ENCODE measurements at places on chromosomes 11 and 22. TPM values are rescaled to one million over a fixed set of nuclear protein-coding genes. Genes with fewer than 3 reads are reported as not detected.

- DNase-seq = peak; percentile 30
Measured at GRCh38 chr11:68039526-68040086, 781 bp downstream of the TCIRG1 start.

GRCh38 chr11:119303227-119303718 is 13.7 kb downstream of the MCAM start:
- no peak for DNase-seq

DNA sequence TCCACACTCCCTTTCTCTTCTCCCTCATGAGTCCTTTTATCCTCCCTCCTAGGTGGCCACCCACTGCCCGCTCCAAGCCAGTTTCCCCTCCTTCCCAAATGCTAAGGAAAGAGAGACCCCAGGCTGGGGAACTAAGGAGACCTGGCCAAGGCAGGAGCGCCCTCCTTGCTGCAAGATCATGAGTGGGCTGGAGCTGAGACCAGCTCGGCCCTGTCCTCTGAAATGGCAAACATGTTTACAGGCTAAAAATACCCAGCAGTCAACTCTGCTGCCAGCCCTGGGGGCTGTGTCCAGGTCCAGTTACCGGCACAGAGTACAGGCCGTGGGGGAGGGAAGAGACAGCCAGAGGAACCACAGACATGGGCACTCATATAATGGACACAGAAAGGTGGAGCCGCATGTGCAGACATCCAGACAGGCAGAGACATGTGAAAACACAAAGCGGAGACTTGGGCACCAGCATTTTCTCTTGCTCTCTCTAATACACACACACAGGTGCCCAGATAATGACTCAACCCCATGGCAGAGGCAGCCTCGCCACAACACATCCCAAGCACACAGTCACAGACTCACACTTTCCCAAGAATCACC is 1.2 kb upstream of the AHNAK start:
- peak; percentile 41 for DNase-seq

Gene MB
- 0.47 TPM for polyA plus RNA-seq

DNA sequence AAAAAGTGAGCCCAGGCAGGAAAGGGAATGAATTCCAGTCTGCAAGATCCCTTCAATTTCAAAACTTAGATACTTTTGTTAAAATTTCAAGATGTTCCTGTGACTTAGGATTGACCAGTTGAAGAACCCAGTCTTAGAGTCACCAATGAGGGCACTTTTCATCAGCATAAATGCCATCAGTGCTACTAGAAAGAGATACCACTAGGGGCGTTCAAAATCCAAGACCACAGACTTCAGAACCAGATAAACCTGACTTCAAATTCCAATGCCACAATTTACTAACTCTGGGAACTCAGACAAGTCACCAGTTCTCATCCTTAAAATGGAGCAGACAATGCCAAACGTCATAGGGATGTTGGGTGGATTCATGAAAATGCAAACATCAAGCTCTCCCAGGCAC is 523.2 kb downstream of the BUD13 start:
- DNase-seq = no peak

- no peak for DNase-seq
Measured at GRCh38 chr11:124877631-124877909, 12.3 kb downstream of the ROBO3 start.

GRCh38 chr22:21587803-21588611 is 20.5 kb downstream of the UBE2L3 start:
- no peak for DNase-seq

DNA sequence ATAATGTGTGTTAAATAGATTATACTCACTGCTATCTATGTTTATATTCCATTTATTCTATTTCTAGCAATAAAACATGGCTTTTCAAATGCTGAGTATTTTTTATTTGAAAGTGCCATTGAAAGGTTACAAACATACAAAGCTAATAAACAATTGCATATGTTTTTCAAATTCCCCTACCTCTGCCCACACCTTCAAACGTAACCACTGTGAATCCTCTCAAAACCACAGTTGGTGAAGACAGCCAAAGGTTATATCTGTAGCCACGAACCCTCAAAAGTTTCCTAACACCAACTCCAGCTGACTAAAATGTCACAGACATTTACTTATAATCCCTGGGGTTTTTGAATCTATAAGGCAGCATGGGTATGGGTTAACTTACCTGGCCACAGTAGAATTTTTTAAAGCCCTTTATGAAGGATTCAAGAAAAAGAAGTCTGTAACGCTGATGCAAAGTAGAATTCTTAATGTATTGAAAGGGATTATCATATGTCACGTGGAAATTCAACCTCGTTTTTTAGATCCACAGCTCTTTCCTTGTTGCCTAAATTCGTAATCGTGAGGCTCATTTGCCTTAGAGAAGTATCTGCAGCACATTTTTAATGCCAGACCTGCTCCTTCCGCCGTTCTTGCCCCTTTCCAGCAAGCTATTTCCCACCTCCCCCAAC is 122.5 kb upstream of the ZC3H12C start:
- no peak for DNase-seq

DNA sequence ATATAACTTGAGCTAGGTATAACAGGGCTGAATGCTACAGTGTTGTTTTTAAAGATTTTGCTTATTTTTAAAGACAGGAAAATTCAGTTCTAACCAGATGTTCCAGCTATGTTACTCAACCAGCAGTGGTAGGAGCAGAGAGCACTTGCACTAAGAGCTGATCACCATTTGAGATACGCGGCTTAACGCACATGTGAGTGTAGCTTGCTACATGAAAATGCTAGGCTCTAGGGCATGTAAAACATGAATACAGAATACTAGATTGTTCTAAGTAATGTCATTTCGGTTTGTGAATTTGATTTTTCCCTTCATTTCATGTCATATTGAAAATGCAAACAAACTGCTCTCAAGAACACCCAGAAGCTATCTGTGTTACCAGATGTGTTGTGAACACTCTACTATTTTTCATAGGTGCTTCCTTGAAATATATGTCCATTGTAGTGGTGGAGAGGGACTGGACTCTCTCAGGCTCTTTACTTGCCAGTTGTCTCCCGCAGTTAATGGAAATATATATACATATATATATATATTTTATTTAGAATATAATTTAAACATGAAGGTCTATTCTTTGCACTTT is 10.8 kb upstream of the TECTA start:
- no peak for DNase-seq

Gene BIK
- not detected for polyA plus RNA-seq

DNA sequence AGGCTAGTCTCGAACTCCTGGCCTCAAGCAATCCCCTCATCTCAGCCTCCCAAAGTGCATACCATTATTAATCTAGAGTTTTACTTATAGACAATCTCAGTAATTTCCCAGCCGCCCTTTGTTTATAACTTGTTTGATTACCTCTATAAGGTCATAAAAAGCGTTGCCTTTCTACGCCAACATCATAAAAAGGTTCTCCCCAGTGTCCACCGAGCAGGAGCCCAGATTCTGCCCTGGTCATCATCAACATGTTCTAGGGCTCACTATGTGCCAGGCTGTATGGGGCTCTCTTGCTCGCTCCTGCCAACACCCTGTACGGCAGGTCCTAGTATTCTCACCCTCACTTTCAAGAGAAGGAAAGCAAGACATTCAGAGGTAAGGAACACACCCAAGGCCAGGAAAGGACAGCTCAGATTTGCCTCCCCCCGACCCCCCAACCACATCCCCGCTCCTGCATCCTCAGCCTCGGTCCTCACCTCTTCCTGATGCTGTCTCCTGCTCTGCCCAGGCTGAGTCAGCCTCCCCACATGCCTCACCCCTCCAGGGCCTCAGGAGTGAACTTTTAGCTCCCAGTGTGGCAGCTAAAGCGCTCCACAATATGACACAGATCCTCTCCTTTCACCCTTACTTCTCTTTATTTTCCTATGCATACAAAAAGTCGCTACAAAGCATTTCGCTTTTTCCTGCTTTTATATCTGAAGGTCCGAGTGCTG is 14.3 kb downstream of the ARFGAP3 start:
- peak; percentile 40 for DNase-seq

Gene PRR33
- polyA plus RNA-seq = not detected

DNA sequence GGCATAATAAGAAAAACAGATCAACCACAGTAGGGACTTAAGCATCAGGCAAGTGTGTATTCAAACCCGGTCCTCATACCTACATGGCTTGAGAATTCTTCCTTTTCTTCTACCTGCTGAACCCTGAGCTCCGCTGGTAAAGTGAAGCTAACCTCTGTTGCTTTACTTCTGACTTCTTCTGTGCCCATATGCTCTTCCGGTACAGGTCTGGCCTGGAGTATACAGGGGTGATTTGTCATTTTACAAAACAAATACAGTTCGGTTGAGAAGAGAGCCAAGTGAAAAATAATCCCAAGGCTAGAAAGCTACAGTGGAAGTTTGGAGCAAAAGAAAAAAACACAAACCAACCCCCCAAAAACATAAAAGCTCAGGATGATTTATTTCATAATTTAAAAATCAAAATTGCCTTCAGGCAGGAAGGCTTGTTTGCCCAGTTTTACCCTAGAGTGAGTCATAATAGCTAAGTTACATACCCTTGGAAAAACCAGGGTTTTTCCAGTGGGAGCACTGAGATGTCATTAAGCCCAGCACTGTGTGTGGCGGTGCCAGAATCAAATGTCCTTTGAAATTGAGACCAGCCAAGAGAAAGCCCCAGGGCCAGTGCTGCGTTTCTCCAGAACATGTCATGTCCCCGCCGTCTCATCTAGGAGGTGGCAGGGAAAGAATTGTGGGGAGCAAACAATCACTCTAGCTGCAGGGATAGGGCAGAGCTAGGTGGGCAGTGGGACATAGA is 305.5 kb upstream of the ISX start:
- DNase-seq = no peak

- peak; percentile 0 for DNase-seq
Measured at GRCh38 chr22:16717699-16718558, 107.3 kb downstream of the XKR3 start.

- DNase-seq = peak; percentile 69
Measured at GRCh38 chr11:65417702-65418430, 4.7 kb upstream of the NEAT1 start.

DNA sequence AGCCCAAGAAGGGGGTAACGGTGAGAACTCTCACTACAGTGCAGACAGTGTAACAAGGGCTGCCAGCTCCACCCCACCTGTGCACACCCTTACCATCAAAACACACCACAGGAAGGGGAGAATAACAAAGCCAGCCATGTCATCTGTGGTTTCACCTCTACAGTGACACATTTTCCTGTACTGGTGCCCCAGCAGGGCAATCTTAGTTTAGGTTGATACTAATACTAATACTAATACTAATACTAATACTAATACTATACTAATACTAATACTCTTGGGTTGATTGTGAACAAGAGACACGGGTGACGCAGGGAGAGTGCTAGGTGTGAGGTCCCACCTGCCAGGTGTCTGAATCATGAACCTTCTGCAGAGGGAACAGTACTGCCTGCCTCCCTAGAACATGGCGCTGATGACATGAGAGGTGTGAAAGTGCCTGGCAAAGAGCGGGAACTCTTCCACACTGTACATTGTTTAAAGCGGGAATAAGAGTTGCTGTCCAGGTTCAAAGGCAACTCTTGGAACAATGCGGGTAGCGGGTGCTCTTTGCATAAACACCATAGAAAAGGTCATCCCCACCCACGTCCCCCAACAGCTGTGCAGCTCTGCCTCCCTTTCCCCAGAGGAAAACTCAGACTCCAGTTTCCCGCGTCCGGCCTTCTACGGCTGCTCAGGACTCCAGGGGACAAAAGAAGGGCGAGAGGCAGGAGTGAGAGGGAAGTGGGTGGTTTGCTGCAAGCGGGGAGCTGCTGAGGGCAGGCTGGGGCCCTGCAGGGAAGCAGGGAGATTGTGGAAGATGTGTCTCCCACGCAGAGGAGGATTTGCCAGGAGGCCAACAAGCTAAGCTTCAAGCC is 25.0 kb upstream of the TMPRSS4 start:
- DNase-seq = no peak

Gene MEI1
- 5.9 TPM for polyA plus RNA-seq

DNA sequence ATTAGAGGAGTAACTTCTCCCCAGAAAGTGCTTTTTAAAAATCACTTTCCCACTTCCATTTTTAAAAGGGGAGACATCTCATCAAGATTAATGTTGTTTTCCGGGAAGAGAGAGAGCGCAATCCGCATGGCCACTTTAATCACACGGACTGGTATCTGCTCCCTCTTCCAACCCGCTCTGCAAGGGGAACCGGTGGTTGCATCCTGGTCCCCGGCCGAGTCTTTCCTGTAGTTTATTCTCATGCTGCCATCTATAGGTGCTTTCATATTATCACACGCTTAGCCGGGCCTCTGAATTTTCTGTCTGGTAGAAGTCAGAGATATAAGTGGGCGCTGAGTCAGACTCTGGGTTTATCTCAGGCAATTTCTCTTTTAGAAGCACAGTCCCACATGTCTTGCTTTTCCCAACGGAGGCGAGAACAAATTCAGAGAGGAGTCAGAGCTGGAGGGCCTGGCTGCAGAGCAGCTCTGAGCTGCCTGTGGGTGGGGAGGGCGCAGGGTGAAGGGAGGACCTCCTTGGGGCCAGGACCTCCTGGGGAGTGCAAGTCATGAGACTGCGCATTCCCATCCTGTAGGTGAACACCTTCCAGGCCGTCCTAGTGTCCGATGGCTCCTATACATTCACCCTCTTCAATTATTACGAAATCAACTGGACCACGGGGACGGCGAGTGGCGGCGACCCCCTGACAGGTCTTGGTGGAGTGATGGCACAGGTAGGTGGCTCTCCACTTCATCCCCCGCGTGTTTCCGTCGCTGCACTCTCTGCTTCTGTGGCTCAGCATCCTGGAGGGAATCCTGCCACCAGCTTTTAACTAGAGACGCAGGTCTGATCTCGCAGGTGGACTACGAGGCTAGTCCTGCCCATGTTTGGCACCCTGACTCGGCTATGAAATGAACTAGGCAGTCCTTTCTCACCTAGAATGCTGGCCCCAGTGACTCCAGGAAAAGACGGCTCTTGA is 11.7 kb downstream of the TECTA start:
- peak; percentile 89 for DNase-seq

Gene OR8G1
- polyA plus RNA-seq = not detected

DNA sequence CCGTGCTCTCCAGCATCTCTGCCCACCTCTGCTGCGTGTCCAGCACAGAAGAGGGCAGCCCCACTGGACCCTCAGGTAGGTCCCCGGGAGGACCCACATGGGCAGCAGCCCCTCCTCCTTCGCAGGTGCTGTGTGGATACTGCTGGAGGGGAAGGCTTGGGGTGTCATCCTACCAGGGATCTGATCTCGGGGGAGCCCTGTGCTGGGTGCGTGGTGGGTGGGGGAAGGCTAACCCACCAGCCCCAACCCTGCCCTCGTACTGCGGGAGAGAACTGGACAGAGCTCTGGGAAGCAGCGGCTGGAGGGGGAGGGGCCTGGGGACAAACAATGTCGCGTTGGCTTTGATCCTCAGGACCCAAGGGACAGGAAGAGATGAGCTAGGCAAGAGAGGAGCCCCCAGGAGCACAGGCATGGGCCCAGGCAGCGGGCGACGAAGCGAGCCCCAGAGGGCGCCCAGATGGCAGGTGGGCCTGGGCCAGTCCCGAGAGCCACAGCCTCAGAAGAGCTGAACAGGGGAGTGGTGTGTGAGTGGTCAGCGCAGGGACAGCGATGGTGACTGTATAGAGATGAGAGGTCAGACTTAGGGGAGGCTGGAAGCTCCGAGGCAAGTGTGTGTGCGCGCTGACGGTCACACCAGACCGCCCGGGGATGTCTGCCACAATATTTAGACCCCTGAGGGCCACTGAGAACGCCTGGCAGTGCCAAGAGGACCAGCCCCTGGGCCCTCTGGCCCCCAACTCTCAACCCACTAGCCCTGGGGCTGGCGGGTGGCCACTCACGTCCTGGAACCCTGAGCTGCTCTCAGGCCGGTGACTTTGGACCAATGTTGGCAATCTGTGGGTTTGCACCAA is 1.4 kb upstream of the PIM3 start:
- DNase-seq = no peak

Data from GM23248 (cell line).